ENCODE measurements at places on chromosomes 12 and 14. TPM values are rescaled to one million over a fixed set of nuclear protein-coding genes. Genes with fewer than 3 reads are reported as not detected.

The OXA1L gene
- 52.9 TPM for total RNA-seq

The LMNTD1 gene
- 0.37 TPM for total RNA-seq

The BCL2L14 gene
- total RNA-seq = not detected

The OVCH1 gene
- 0.09 TPM for total RNA-seq

Measured in smooth muscle cell of bladder (primary cell).